ENCODE measurements at places on chromosomes 2 and 18. TPM values are rescaled to one million over a fixed set of nuclear protein-coding genes. Genes with fewer than 3 reads are reported as not detected.

WNT10A gene
- 9.9 TPM for total RNA-seq

FBXO48 gene
- total RNA-seq = 0.67 TPM

GKN2 gene
- total RNA-seq = not detected

SLC66A3 gene
- total RNA-seq = 21.3 TPM

LRATD1 gene
- total RNA-seq = 53.5 TPM

IRS1 gene
- total RNA-seq = 3.5 TPM

DNAJC5G gene
- not detected for total RNA-seq

CFAP53 gene
- not detected for total RNA-seq

BBS5 gene
- 7.1 TPM for total RNA-seq

CRYBA2 gene
- total RNA-seq = not detected

DSG4 gene
- not detected for total RNA-seq

C2orf15 gene
- 1.2 TPM for total RNA-seq

RTP5 gene
- 0.19 TPM for total RNA-seq

PLEK gene
- total RNA-seq = 8.2 TPM

REG1B gene
- not detected for total RNA-seq

POTEJ gene
- not detected for total RNA-seq

FAM98A gene
- 31.5 TPM for total RNA-seq

LYPD6B gene
- total RNA-seq = 6.6 TPM

DPP10 gene
- 0.38 TPM for total RNA-seq

C2orf72 gene
- 0.21 TPM for total RNA-seq

MRO gene
- total RNA-seq = 0.83 TPM

KIF5C gene
- total RNA-seq = not detected

SMPD4 gene
- total RNA-seq = 34.1 TPM

CENPO gene
- 12.2 TPM for total RNA-seq

MPP4 gene
- total RNA-seq = not detected

TUBA4B gene
- total RNA-seq = not detected

RASGRP3 gene
- 1.9 TPM for total RNA-seq

TUBA3E gene
- total RNA-seq = not detected

DLGAP1 gene
- 0.95 TPM for total RNA-seq

SIGLEC15 gene
- total RNA-seq = not detected

SERPINB4 gene
- 309 TPM for total RNA-seq

GPR55 gene
- total RNA-seq = 0.80 TPM

ZC3H6 gene
- 2.8 TPM for total RNA-seq

SFTPB gene
- not detected for total RNA-seq

DCDC2C gene
- total RNA-seq = not detected

CENPA gene
- 3.4 TPM for total RNA-seq

REG3G gene
- total RNA-seq = not detected

RETSAT gene
- 67.9 TPM for total RNA-seq

CXCR4 gene
- 28.6 TPM for total RNA-seq

CCDC141 gene
- total RNA-seq = 0.26 TPM

LONRF2 gene
- total RNA-seq = 1.6 TPM

TSPYL6 gene
- total RNA-seq = not detected

CDCA7 gene
- total RNA-seq = 18.4 TPM

TNS1 gene
- 44.1 TPM for total RNA-seq

CCNYL1 gene
- 24.8 TPM for total RNA-seq

PLB1 gene
- total RNA-seq = 6.5 TPM

CXCR2 gene
- 5.7 TPM for total RNA-seq

KANSL1L gene
- 21.7 TPM for total RNA-seq
